ENCODE measurements at places on chromosomes 16 and 17.
A peak's percentile ranks its signal among the peaks of the same experiment; 100 is the strongest.

DNA sequence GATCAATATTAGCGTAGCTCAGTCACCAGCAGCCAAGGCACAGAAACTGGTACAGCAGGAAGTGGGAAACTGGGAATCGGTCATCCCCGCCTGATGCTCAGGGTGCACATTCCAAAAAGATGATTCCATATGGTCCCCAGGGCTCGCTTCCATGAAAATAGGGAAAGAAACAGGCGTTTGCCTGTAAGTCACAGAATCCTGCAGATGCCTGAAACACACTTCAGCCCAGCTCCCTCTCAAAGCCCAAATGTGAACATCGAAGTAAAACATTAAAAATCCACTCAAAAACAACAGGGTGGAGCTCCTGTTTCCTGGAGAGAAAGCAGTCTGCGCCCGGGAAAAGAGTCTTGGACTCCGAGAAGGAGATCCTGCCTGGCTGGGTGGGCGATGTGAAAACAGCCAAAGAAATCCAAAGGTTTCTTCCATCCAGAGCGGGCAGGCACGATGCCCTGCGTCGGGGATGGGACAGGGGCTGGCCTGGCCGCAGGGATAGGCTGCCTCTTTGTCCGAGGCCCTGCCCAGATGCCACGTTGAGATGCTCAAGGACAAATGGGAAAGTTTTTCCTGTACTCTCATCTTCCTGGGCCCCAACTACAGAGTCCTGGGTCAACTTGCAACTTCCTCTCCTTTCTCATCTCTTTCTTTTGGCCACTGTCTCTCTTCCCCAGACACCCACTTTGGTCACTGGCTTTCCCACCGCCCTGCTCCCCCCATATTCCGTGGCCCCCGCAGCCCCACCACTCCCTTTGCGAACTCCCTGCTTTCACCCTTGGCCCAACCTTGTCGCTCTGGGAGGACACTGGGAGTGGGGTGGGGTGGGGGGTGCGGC is 743 bp downstream of the WIPI1 start:
- peak; percentile 96 for DNase-seq

- DNase-seq = peak; percentile 92
These were observed at the start of gene LRRC59 for GRCh38 chr17:50397111-50397918. Gene LRRC59, minus strand, starts transcription at chr17:50397523. Its CDS starts 206 bp downstream, at chr17:50397317.

- DNase-seq = peak; percentile 49
These were observed 56.1 kb upstream of the STAC2 start for GRCh38 chr17:39281806-39282205.

- no peak for DNase-seq
These were observed 14.2 kb downstream of the TRPV1 start for GRCh38 chr17:3594976-3595375.

GRCh38 chr16:57530522-57531252 is 5.7 kb downstream of the CCDC102A start:
- no peak for DNase-seq

Data from GM23248 (cell line).